ENCODE measurements at places on chromosomes 6 and 20.

- DNase-seq: no peak
Measured at GRCh38 chr20:36062799-36063198, 91.7 kb upstream of the EPB41L1 start.

GRCh38 chr6:163536770-163537169 is 122.3 kb downstream of the QKI start:
- no peak for DNase-seq

GRCh38 chr6:160520043-160520904 is 143.8 kb downstream of the LPA start:
- DNase-seq: peak; percentile 83

- DNase-seq: no peak
Measured at GRCh38 chr20:21104921-21105320, 1.2 kb downstream of the LINC00237 start.

- DNase-seq: no peak
Measured at GRCh38 chr20:50315586-50316551, 125.2 kb downstream of the CEBPB start.

Data from B cell (primary cell).